Activated CD4-positive, alpha-beta memory T cell treated with anti-CD3 and anti-CD28 coated beads, Interleukin-2, amount 10 ng/mL, durations not matched to agents 7 days and 5 days (primary cell): ENCODE measurements at places on chromosomes 12 and 14. TPM values are rescaled to one million over a fixed set of nuclear protein-coding genes. Genes with fewer than 3 reads are reported as not detected.
A peak's percentile ranks its signal among the peaks of the same experiment; 100 is the strongest.

DNA sequence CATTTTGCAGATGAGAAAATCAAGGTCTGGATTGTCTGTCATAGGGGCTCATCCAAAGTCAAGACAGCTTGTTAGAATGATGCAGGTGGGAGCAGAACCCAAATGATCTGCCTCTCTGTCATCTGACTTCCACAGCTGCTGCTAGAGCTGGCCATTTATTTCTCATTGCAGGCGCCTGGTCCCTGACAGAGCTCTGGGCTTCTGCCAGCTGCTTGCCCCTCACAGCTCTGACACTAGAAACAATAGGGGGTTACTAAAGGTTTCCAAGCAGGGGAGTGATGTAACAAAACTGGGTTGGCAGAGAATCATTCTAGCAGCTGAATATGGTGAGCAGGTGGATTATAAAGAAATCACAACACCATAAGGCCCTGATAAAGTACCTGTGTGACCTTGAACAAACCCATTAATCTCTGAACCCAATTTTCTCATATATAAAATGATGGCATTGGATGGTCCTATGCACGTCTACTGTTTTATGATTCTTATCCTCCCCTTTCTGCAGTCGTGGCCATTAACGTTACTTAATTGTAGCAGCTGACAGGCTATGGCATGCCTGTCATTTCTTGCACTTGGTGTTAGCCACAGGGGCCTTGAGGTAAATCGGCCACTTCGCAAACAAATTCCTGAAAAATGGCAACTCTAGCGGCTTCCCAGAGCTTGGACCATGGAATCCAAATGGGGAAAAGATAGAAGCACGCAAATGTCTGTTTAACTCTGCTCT lies 134.6 kb downstream of the RMST start:
- no peak for DNase-seq

DNA sequence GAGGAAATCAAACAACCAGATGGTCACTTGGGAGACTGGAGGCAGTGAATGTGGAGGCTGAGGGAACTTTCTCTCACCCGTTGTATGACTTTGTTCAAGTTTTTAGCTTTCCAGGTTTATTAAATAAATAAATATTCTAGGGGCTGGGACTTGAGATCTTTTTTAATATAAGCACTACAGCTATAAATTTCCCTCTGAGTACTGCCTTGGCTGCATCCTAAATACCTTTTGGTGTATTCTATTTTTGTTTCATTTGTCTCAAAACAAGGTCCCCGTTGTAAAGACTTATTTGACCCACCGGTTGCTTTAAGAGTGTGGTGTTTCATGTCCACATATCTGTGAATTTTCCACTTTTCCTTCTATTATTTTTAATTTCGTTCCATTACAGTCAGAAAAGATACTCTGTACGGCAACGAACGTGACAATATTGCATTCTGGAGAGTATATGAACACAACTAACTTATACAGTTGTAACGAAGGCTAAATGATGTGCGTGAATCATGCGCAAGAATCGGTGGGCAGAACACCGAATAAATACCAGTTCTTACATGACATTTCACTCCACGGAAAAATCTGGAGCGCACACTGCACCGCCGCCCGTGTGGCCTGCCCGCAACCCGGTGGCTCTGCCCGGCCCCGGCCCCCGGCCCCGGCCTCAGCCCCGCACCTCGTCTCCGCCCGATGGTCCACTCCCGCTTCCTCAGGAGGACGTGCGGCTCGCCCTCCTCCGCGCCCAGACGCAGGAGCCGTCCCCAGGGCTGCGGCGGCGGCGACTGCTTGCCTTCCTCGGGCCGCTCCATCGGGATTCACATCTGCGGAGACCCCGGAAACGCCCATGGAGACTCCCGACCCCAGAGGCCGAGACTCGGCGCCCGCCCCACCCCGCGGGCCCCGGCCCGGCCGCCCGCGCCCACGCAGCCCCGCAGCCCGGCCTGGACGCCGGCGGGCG lies 602 bp downstream of the CHFR start:
- no peak for DNase-seq

DNA sequence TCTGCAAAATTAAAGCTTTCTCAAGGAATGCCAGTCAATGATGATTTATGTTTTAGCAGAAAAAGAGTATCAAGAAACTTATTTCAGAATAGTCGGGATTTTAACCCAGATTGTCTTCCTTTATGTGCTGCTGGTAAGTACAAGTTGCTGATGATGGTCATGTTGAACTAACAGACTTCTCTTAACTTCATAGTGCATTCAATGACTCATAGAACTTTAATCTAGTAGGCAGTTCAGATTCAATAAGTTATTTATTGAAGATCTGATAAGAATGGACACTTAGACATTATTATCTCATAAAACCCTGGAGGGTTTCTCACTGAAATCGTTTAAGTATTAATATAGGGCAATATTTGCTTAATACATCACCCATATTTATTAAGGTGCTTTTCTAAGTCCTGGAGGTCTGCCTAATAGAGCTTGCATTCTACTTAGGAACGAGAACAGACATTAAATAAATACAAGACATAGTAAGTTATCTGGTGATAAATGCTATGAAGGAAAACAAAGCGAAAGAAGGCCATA lies 33.8 kb downstream of the TOGARAM1 start:
- no peak for DNase-seq

GPD1 gene
- 0.40 TPM for total RNA-seq

GRCh38 chr14:102805371-102805891 lies 28.2 kb downstream of the TRAF3 start:
- peak; percentile 69 for DNase-seq

DNA sequence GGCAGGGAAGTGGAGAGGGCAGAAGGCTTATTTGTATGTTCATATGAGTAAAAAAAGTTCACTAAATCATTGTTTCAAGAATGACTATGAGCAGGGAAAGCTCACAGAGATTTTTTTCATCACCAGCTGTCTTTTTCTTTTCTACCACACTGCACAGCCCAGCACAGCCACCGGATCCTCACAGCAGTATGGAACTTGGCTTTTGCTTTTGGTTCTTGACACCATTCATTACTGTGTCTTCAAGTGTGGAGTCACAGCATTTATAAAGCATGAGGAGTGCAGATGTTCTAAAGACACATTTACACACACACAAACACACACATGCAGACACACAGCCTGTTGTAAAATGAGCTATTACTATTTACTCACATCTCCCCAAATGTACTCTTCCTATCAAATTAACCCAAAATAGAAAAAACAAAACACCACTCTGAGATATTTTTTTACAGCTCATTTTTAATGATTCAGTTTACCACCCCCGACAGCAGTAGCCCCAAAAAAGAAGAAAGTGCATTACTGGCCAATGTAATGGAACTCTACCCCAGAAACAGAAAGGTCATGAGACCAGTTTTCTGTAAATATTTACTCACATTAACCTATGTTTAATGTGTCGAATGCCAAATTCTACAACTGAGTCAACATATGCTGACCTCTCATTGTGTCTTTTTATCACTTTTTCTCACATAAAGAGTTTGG lies 60.5 kb downstream of the BTG1 start:
- DNase-seq: no peak

KRT79 gene
- not detected for total RNA-seq

- no peak for DNase-seq
Measured at GRCh38 chr12:123109319-123109772, 41.5 kb downstream of the PITPNM2 start.

DNA sequence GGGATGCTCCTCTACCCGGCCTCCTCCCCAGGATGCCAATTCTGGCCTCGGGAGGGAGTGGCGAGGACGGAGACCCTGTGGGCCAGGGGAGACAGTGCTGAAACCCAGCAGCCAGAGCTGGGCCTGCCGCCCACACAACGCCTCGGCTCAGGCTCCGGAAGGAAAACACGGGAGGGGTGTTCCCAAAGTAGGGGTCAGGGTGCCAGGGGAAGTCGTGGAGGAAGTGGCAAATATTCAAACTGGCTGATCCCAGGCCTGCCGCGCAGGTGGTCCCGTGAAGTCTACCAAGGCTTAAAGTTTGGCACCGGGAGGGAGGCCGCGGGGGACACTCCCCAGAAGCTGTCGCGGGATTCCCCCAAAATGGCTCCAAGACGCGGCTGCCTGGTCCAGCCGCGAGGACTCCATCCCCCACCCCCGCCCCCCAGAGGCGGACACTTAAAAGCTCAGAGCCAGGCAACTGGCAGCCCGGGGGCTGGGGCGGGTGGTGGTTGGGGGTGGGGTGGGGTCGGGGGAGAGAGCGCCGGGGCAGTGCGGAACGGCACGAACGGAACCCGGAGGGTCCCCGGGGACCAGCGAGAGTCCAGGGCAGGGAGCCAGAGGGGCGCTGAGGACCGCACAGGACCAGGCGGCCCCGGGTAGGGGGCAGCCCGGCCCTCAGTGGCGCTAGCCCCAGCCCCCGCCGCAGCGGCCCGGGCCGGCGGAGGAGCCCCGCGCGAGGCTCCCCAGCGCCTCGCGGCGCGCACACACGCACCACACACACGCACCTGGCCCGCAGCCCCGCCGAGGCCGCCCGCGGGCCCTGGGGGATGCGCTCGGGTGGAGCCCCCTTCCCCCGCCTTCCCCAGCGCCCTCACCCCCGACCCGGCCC lies 20.0 kb downstream of the BEGAIN start:
- no peak for DNase-seq

DNA sequence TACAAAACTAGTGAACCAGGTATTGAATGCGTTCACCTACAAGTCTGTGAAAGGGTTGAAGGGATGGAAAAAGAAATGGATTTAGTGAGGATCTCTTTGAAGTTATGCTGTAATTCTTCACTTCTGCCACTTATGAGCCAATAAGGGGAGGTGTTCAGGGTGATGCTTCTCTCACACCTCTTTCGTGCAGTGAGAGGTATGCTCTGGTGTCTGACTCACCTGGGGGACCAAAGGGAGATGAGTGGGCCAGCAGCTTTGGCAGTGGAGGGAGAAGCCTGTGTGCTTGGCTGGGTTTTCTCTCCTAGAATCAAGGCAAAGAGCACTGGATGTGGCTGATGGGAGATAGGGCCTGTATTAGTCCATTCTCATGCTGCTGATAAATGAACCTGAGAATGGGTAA lies 45.4 kb downstream of the E2F7 start:
- DNase-seq: no peak

DAO gene
- total RNA-seq: not detected

DNA sequence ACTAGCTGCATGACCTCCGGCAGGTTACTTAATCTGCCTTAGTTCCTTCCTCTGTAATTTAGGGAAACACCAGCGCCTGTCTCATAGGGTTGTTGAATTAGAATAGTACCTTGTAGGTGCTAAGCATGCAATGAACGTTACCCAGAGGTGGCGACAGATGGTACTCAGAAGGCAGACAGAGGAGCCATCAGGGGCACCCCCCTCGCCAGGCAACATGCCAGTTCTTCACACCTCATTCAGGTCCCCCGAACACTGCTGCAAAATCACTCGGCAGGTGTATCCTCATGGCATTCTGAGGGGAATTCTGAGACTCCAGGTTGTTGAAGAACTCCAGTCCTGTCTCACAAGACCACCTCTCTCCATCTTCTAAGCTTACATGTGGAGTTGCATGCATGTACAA lies 10.1 kb downstream of the ISM2 start:
- DNase-seq: no peak

GRCh38 chr14:99703381-99703780 lies 19.3 kb downstream of the CYP46A1 start:
- DNase-seq: no peak

DNA sequence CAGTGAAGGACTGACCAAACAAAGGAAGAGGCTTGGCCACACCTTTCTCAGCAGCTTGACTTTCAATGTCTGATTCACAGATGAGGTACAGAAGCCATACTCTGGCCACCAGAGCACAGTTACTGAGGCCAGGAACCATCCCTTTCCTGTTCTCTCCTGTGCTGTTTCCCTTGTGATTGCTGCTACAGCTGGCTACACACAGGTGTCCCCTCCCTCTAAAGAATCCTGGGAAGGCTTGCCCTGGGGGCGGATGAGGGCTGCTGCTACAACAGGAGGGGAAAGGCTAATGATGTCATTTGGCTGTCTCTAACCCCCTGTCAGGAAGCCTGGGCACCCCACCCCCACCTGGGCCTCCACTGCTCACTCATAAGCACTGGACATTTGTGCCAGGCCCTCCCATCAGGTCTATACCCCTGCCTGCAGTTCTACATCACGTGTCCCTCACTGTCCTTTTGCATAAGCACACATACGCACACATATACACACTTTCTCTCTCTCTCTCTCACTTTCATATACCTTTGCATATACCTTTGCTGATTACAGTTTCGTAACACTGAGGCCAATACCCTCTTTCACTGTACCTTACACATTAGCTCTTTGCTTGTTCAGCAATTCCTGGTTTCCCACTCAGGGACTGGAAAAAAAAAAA lies 41.4 kb downstream of the PRPF40B start:
- DNase-seq: no peak

- DNase-seq: no peak
Measured at GRCh38 chr12:105083551-105084105, 630 bp downstream of the ALDH1L2 start.

DNA sequence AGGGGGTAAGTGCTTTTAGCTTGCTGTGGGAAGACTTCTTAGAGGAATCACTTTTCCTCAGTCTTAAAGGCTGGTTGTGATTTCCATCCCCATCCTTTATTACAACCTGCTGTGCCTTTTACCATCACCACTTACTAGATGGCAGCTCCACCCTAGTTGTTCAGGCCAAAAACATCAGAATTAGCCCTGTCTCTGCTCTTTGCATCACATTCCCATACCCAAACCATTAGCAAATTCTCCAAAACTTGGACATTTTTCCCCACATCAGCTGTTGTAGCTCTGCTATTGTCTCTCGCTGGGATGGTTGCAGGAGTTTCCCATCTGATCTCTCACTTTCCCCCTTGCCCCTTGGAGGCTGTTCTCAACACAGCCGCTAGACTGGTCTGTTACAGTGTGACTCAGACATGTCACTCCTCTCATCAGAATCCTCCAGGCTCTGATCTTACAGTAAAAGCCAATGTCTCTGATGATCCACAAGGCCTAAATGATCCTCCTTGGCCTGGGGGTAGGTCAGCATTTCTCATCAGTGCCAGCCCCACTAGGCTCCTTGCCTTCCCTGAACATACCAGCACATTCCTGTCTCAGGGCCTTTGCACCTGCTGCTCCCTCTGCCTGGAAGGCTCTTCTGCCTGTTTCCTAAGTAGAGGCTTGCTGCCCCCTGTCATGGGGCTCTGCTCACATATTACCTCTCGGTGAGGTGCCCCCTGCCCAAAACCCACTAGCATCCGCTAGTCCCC lies 102.5 kb downstream of the BEGAIN start:
- DNase-seq: no peak

DNA sequence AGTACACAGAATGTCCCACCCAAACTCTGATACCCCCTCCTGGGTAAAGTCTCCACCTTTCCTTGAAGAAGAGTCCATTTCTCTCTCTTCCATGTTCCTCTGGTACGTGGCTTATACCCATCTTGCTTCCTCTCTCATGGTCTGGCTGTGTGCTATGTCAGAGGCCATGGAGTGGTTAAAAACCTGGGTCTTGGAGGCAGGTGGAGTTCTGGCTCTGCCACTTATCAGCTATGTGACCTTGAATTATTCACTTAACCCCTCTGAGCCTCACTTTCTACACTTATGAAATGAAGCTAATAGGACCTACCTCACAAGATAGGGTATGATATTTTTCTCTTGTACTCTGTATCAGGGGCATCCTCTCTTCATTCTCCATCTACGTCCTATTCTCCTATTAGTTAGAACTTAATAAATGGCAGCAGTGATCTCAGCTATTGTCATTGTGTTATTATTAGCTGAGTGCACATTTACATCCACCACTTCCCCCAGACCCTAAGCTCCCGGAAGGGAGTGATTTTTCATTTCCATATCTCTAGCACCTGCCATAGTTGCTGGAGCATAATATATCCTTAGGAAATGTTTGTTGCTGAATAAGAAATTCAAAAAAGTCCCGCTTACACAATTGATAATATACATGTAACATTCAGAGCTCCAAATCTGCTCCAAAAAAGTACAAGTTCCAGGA lies 59.8 kb upstream of the NOS1 start:
- no peak for DNase-seq
